NCI-H748 treated with DMSO at 0.1 percent for 48 hours (cell line): ENCODE measurements at places on chromosomes 16 and 17.

DNA sequence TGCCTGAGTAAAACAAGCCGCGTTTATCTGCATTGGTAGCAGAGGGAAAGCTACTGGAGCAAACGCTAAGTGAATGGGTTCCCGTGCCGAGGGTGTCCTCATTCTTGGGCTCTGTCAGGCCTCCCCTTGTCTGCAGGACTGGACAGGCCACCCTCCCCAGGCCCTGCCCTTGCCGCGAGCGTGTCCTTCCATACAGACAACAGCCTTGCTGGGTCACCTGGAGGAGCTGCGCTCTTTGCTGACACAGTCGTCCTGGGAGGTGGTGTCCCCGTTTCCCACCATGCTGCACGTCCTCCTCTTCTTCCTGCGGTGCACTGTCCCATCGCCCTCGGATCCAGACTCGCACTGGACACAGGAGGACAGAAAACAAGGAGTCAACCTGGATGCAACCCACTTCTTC is 7.8 kb upstream of the MXRA7 start:
- no peak for DNase-seq

GRCh38 chr16:78794581-78795250 is 695.3 kb downstream of the WWOX start:
- DNase-seq, result no peak

- DNase-seq, result no peak
Measured at GRCh38 chr17:74362069-74362405, 369 bp upstream of the BTBD17 start.

GRCh38 chr16:19680881-19681340 is 37.1 kb downstream of the KNOP1 start:
- DNase-seq, result no peak

- peak; percentile 50 for DNase-seq
Measured at GRCh38 chr16:66603537-66604375, 748 bp upstream of the CMTM3 start.

GRCh38 chr17:77323413-77324171 is 182.8 kb downstream of the SEC14L1 start:
- no peak for DNase-seq

DNA sequence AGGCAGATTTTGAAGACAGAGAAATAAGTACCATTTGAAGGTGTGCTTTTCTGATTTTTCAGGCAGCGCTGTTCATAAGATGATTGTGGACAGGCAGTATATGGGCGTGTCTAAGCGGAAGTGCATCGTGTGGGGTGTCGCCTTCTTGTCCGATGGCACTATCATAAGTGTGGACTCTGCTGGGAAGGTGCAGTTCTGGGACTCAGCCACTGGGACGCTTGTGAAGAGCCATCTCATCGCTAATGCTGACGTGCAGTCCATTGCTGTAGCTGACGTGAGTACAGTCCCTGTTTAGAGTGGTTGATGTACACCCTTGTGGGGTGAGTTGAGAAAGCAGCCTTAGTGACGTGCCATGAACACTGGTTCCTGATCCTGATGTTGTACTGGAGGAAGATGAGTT is 10.7 kb downstream of the UTP4 start:
- DNase-seq, result no peak

DNA sequence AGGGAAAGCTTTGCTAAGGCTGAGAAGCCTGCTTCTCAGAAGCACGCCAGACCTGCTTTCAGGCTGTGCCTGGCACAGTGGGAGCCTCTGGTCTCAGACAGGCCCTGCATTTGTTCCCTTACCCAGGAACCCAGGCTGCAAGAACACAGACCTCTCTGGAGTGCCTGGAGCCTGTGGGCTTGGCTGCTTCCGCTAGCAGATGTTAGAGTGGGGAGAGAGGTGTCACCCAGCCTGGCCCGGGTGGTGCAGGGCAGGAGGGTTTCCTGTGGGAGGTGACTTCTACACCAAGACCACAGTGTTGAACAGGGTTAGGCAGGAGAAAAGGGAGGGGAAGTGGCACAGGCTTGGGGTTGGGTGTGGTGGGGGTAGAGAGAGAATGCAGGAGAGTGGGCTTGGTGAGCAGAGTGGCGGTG is 35.8 kb upstream of the ADGRG1 start:
- DNase-seq, result no peak

- peak; percentile 12 for DNase-seq
Measured at GRCh38 chr16:6081320-6081976, 983.9 kb upstream of the EEF2KMT start.

DNA sequence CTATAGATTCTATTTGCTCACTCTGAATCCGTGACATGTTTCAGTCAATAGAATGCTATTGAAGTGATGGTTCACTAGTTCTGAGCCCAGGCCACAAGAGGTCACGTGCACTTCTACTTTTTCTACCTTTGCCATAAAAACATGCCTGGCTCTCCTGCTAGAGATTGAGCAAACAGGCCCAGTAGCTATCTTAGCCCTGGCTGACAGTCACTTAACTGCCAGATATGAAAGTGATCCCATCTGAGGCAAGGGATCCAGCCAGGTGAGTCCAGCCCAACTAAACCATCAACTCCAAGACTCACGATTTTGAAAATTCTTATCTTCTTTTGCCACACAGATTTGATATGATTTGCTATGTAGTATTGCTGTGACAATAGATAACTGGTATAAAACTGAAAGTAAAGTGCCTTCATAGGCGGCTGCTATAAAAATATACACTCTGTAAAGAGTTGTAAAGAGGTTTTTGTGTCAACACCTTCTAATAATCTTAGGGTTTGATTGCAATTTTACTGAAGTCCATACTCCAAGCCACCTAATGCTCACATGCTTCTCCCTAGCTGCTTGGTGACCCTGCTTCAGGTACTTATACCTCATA is 937.7 kb upstream of the SOX9 start:
- DNase-seq, result no peak

DNA sequence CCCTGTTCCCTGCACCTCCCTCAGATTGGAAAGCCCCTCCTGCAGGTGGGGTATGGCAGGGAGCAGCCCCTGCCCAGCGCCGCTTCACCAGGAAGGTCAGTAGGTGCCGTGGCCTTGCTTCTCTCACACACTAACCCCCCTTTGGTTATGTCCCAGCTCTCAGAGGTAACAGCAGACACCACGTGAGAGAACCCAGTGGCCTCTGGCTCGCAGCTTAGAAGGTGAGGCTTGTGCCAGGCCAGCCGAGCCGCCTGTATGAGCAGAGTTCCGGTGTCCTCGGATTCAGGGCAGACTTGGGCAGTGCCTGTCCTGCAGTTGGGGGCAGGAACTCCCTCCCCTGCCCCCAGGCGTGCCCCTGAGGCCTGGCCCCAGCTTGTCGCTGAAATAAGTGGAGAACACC is 47.1 kb downstream of the PRMT7 start:
- DNase-seq, result no peak

- no peak for DNase-seq
Measured at GRCh38 chr16:50834701-50835100, 92.8 kb downstream of the CYLD start.

DNA sequence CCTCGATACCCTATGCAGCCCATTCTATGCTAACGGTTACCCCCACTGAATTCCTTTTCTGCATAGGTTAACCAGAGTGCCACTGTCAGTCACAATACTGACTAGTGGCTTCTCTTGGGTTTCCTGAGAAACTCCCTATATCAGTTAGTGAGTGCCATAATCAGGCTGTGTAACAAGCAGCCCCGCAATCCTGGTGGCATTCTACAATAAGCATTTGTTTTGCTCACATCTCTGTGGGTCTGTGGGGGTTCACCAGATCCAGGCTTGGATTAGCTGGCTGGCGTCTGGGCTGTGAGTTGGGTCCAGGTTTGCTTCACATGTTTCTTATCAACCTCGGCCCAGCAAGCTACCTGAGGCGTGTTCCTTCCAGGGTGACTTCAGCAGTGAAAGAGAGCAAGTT is 42.4 kb downstream of the TMEM235 start:
- DNase-seq, result no peak

DNA sequence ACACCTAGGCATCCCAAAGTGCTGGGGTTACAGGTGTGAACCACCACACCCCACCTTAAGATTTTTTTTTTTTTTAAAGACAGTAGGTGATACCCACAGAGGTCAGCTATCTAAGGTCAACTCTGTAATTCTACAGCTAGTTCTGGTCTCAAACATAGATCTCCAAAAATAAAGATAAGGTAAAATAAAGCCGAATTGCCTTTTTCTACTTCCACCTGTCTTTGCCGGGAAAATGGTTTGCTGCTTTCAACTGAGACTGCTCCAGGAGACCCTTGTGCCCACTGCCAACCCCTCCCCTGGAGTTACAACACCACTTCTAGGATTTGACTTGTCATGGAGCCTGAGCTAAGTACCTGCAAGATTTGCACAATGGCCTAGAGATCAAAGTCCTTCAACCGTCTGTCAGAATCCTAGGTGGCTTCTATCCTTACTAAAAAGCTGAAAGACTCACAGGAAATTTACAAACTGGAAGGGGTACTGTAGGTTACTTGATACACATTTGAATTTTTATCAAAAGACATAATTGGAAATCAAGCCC is 4.7 kb upstream of the CNOT1 start:
- DNase-seq, result no peak
